Left kidney (tissue), 8 donors: ENCODE measurements at places on chromosomes 3 and 15.

GRCh38 chr3:38746641-38747040 lies 69.4 kb downstream of the SCN10A start:
- no peak for DNase-seq

DNA sequence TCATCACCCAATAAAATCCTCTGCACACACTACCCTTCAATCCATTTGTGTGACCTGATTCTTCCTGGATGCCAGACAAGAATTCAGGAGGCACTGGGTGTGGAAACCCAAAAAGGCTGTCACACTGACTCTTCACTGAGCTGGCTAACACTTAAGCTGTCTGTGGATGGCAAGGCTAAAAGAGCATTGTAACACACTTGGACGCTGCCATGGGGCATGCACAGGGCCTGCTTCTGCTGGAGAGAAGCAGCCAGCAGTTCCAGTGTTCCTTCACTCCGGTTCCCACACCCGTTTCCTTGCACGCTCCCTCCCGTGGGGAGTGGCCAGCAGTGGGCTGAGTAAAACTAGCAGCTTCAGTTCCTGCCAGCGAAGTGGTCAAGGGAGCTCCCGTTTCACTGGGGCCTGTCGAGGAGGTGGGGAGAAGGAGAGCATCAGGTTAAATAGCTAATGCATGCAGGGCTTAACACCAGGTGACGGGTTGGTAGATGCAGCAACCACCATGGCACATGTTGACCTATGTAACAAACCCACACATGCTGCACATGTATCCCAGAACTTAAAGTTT lies 737.1 kb downstream of the FHIT start:
- peak; percentile 6 for DNase-seq

DNA sequence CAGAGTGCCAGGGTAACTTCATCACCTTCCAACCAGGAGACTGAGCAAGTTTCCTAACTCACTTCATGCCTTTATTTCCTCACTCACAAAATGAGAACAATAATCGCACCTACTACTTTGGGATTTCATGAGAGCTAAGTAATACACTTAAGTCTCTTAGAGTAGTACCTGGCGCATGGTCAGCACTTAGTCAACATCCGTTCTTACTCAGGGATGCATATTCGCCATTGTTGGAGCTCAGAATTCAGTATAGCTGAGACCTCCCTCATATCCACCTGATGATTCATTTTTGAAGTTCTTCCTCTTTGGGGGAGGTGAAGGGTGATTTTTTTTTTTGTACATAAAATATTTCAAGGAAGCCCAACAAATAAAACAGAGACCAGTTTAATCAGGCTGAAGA lies 188.2 kb downstream of the AGBL1 start:
- no peak for DNase-seq

- no peak for DNase-seq
Measured at GRCh38 chr15:48510976-48511375, 134.5 kb downstream of the FBN1 start.

DNA sequence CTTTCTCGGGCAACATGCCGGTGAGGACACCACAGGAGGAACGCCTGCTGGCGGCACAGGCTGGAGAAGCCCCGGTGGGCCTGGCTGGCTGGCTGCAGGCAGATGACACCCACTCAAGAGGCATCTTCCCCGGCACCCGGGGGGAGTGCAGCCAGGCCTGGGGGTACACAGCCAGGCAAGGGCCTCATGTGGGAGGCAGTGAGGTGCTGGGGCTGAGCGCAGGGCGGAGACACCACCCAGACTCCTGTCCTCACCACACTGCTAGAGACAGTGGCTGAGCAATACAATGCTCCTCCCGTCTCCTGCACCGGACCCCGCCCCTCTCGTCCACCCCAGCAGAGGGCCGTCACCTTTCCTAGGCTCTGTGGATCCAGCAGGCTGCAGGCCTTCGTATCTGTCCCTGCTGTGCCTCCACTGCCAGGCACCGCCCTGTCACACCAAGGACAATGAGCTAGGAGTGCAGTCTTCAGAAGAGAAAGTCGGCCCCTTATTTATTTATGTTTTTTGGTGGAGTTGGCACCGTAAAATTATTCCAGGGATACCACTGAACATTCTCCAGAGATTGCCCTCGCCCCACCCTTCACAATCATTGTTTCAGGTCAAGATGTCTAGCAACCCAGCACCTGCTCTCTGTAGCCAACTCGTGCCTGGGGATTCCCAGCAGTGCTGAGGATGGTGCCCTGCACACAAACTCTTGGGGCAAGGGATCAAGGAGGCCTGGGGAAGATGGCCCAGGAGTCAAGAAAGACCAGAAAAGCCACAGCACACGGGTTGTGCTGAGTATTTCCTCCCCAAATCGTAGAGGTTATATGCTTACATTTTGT lies 129.1 kb downstream of the ATP10A start:
- DNase-seq: no peak

- DNase-seq: no peak
Measured at GRCh38 chr3:28745436-28745835, 396.8 kb upstream of the AZI2 start.

GRCh38 chr15:41882689-41883483 lies 11.0 kb downstream of the SPTBN5 start:
- no peak for DNase-seq

DNA sequence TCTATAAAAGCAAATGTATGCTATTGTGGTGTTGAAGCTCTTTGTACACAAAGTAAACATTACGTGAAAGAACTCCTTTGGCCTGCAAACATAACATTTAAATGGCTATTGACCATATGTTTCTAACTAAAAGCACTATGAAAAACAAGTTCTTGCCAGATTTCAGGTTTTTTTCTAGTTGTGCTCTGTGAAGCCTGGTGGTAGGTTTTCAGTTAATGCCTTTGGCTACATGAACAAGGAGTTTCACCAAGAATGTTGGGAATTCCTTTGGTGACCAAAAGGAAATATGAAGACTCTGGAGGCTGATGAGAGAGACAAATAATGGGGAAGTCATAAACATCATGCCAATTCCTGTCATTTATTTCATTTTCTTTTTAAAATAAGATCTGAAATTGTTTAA lies 66.0 kb downstream of the RBMS3 start:
- no peak for DNase-seq

GRCh38 chr15:68900027-68900426 lies 30.3 kb upstream of the SPESP1 start:
- no peak for DNase-seq

GRCh38 chr3:103166890-103167289 lies 732.1 kb downstream of the ZPLD1 start:
- no peak for DNase-seq

GRCh38 chr3:128800241-128801187 lies 74.5 kb downstream of the RAB7A start:
- DNase-seq: no peak

DNA sequence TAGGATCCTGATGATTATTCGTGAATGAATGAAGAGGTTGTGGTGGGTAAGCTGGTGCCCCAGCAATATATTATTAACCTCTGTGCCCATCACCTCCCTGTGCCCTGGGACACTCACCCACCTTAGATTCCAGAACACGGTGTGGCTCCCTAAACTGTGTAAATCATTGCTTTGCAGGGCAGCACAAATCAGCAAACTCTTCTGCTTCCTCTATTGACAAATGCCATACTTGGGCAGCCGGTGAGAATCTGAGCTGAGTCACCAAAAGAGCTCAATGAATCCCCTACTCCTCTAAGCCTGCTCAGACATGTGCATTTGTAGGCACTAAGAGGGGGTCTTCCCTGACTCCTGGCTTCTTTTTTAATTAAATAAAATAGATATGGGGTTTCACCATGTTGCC lies 15.7 kb downstream of the UQCC5 start:
- no peak for DNase-seq

GRCh38 chr3:14261229-14261628 lies 82.6 kb downstream of the LSM3 start:
- DNase-seq: peak; percentile 75

GRCh38 chr3:48597408-48597800 lies 2.3 kb upstream of the COL7A1 start:
- no peak for DNase-seq

GRCh38 chr15:66964111-66964738 lies 101.2 kb upstream of the SMAD3 start:
- no peak for DNase-seq

GRCh38 chr3:190099099-190099498 lies 21.6 kb downstream of the P3H2 start:
- DNase-seq: no peak

- DNase-seq: no peak
Measured at GRCh38 chr15:64810497-64811326, 14.7 kb downstream of the PIF1 start.

GRCh38 chr15:42825599-42825998 lies 88.7 kb upstream of the CDAN1 start:
- DNase-seq: no peak

DNA sequence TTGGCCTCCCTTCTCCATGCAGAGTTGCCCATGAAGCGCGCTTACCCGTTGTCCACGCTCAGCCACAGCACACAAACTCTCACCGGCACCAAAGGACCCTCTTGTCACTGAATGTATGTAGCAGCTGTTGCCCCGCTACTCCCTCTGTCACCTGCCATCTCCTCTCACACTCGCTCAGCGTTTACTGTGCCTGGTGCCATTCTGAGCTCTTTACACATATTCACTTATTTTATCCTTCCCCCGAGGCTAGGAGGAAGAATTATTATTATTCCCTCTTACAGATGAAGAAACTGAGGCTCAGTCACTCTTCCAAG lies 41.7 kb upstream of the PRR23E start:
- no peak for DNase-seq

DNA sequence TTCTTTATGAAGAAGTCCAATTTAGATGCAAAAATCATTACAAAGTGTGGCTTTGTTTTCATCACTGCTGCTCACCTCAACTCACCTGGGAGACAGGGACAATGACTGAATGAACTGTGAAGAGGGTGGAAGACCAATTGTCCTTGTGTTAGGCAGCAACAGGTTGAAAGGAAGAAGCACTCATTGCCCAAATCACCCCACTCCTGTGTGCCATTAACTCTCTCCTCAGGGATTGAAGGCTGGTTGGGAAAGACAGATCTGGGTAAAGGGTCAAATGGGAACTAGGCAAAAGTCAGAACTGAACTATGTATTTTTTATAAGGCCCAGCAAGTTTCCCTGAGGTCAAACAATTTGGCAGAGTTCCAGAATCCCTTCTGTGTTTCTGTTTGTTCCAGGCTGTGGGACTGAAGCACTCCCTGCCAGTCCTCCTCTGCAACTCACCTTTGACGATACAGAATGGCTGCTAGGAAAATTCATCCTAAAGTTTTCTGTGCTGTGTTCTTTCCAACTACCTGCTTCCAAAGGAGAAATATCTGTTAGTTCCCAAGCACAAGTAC lies 68.6 kb upstream of the CCDC39 start:
- no peak for DNase-seq

DNA sequence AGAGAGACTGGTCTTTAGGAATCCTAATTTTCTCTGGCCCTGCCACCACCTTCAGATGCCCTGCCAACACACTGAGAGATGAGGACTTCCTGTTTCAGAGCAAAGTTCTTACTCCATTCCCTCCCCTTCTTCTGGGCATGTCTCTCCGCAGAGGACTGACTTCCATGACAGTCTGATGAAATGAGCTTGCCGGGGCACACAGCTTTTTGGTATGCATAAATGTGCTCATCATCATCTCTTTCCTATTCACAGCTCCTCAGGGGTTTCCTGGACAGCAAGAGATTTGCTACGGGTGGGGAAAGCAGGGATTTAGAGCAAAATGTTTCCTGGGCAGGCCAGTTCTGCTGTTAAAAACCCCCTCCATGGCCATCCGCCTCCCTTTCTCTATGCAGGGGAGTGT lies 27.6 kb upstream of the SEMA6D start:
- no peak for DNase-seq

- DNase-seq: no peak
Measured at GRCh38 chr3:54661151-54661550, 266.7 kb downstream of the LRTM1 start.

- DNase-seq: no peak
Measured at GRCh38 chr3:21751886-21752285, 876 bp upstream of the ZNF385D start.

DNA sequence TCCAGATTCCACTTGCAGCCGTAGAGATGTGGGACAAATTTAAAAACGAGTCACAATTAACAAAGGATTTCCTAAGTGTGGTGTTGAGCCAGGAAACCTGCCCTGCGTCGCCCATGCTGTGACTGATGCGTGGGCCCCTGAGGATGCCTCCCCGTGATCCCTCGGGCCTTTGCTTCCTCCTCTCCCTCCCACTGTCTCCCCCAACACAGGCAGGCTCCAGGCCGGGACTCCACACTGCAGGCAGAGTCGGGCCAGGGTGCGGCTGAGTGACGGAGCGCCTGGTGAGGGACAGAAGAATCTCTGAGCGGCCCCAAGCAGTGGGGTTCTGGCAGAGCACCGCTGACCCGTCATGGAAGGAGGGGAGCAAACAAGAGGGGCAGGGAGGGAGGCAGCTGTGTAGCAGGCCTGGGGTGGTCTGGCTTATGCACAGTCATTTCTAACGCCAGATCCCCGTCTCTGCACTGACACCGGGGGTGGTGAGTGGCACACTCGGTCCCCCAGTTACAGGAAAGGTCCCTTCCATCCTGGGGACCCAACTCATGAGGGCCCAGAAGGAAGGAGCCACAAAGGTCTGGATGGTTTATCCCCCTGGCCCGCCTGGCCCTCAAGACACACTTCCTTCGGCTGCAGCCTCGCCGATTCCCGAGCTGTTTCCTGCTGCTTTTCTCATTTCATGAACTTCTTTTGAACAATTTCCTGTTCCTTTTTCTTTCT lies 91.0 kb downstream of the XXYLT1 start:
- DNase-seq: no peak

DNA sequence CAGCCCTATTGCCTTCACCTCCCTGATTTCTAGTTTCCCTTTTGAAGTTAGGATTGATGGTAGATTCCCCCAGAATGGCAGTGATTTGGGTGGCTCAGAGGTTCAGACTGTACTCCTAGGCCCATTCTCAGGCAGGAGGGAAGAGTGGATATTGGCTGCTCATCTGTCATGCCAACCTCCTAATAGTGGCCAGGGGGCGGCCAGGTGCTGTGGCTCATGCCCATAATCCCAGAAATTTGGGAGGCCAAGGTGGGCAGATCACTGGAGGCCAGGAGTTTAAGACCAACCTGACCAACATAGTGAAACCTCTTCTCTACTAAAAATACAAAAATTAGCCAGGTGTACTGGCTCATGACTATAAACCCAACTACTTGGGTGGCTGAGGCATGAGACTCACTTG lies 11.3 kb downstream of the RRP9 start:
- DNase-seq: no peak
